ENCODE measurements at places on chromosomes 16 and 17.

DNA sequence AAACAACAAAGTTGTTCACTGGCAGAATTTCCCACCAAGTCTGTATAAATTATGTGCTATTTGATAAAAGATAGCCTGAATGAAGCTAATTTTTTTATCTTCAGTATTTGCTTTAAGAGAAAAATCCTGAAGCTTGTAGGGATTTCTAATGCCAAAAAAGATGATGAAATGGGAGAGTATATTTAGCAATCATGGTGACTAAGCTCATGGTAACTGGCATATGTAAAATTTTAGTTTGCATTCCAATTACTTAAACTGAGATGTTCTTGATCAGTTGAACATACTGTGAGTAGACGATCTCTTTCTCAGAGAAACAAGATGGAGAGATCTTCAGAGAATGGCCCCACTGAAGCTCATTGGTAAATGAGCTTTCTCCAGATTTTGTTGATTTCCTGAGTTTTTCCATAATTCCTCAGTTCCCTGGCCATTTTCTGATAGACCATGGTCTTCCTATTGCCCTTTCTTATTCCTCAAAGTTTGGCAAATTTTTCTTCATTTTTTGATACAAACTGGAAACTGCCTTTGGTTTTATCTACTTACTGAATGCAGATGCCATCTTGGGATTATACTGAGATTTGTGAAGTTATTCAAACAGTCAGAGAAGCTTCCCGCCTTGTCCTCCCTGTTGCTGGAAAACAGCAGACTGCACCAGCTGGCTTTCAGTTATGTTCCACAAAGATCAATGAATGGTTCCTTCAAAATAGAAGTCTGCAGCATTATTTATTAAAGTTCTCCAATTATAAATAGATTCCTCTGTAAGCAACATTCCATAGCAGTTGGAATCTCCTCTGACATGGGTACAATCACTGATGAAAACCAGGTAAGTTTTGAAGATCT is 68.3 kb upstream of the ALOX12 start:
- DNase-seq: peak; percentile 43

- DNase-seq: no peak
These were observed 74.1 kb upstream of the CDH5 start for GRCh38 chr16:66292241-66292935.

DNA sequence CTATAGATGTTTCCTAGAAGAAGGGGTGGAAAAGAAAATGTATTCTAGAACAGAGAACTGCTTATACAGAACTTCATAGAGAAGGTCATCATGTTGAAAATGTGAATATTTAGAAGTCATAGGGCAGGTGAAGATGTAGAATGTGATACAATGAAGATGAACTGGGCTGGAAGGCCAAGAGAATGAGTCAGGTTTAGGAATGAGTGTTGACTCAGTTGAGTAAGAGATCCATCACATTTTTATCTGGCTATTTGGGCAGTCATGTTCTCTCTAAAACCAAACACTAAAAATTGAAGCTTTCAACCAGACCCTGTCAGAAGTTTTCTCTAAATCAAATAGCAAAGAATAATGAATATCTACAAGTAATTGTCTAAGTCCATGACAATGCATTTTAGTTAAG is 660.5 kb downstream of the KCNJ2 start:
- DNase-seq: no peak

- DNase-seq: no peak
These were observed 91.3 kb downstream of the ENGASE start for GRCh38 chr17:79165756-79166473.

DNA sequence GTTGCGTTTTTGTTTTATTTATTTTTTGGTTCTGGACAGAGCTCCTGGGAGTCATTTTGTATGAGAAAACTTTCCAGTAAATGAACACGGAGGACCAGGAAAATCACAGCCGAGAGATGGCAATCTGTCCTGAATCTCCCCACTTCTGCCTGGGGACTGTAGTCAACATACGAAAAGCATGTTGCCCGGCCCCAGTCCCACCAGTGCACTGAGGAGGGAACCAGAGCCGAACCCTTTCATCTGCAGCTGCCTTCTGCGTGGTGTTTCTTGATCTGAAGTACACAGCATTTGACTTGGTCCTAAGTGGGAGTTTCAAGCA is 18.9 kb downstream of the SNX11 start:
- no peak for DNase-seq

- peak; percentile 84 for DNase-seq
These were observed at the start of gene TLCD1 for GRCh38 chr17:28726226-28726626. Gene TLCD1 (minus strand): TSS chr17:28726233. CDS start chr17:28726097, 136 bp downstream.

- no peak for DNase-seq
These were observed 3.0 kb downstream of the PECAM1 start for GRCh38 chr17:64387545-64388171.

GRCh38 chr17:30005709-30006320 is 64.4 kb downstream of the EFCAB5 start:
- no peak for DNase-seq

GRCh38 chr17:70780031-70780430 is 610.7 kb downstream of the KCNJ2 start:
- no peak for DNase-seq

GRCh38 chr16:69108064-69108904 is 2.8 kb downstream of the HAS3 start:
- no peak for DNase-seq

- DNase-seq: peak; percentile 46
These were observed 11.5 kb downstream of the SLC46A1 start for GRCh38 chr17:28394337-28395116.

- peak; percentile 74 for DNase-seq
These were observed 118.0 kb upstream of the ZNF469 start for GRCh38 chr16:88264641-88265285.

DNA sequence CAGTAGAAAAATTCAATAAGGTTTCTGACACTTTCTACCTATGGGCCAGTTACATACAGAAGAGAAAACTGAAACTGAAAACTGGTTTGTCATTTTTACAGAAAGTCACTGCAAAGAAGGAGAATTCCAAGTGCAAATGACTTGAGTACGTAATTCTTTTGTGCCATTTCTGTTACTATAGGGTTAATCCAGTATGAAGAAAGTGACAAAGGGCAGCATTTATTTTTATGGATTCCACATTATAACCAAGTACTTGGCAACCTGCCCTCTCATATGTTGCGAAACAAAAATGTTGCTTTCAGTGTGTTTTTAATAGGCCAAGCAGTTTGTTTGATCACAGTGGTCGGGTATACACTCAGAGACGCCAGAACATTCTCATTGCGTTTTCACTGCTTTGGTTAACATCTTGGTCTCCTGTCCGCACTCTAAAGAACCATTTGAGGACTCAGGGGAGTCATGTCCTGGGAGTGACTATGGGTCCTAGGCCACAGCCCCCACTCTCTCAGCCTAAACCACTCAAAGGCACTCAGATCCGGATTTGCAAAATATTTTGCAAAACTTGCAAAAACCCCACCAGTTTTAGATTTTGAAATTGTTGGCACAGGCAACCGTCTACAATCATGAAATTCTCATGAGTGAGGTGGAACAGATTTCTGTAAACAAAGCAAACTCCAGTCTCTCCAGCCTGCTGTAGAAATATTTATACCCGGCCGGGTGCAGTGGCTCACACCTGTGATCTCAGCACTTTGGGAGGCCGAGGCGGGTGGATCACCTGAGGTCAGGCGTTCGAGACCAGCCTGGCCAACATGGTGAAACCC is 15.4 kb upstream of the HELZ start:
- peak; percentile 45 for DNase-seq

GRCh38 chr16:58515871-58516767 is 802 bp downstream of the SETD6 start:
- no peak for DNase-seq

DNA sequence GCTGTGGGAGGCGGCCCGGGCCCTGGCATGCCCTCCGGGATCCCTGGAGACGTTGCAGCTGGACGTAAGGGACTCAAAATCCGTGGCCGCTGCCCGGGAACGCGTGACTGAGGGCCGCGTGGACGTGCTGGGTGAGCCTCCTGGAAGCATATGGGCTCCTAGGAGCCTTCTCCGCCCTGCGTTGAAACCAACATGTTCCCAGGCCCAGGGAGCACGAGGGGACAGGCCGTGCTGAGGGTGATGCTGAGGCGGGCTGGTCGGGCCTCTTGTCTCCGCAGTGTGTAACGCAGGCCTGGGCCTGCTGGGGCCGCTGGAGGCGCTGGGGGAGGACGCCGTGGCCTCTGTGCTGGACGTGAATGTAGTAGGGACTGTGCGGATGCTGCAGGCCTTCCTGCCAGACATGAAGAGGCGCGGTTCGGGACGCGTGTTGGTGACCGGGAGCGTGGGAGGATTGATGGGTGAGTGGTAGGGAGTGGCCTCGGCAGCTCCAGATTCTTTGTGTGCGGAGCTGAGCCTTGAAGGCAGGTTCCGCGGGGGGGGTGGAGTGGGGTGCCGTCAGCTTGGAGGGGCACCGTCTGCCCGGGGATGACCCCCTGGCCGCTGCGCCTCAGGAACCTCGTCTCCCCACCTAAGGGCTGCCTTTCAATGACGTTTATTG is 567 bp downstream of the HSD17B1 start:
- no peak for DNase-seq

- DNase-seq: no peak
These were observed 348.1 kb downstream of the FOXL1 start for GRCh38 chr16:86926181-86927094.

DNA sequence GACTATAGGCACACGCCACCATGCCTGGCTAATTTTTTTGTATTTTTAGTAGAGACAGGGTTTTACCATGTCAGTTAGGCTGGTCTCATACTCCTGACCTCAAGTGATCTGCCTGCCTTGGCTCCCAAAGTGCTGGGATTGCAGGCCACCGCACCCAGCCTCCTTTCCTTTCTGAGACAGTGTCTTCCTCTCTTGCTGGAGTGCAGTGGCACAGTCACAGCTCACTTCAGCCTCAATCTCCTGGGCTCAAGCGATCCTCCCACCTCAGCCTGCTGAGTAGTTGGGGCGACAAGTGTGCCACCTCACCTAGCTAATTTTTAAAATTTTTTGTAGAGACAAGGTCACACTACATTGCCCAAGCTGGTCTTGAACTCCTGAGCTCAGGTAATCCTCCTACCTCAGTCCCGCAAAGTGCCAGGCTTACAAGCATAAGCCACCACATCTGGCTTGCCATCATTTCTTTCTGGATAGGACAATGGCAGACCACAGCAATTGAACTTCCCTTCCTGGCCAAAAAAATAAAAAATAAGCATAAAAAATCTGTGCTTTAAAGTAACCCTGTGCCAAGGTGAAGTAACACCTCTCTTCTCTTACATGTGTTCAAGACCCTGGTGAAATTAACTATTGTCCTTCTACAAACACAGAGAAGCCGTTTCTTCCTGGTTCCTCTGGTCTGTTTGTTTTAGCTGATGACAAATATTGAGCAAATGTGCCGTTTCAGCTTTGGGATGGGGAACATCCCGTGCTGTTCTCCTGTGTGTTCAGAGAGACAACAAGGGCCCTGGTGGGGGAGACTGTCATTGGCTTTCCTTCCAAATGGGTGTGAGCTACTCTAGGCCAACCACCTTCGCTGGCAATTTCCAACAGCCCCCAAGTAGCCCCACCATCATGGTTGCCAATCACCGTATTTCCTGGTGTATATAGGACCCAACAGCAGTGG is 60.2 kb downstream of the EMP2 start:
- DNase-seq: no peak

GRCh38 chr16:71358464-71358998 is at the start of gene CALB2:
Gene CALB2 (plus strand): TSS chr16:71358723. CDS start chr16:71358793, 70 bp downstream.
- DNase-seq: peak; percentile 85

DNA sequence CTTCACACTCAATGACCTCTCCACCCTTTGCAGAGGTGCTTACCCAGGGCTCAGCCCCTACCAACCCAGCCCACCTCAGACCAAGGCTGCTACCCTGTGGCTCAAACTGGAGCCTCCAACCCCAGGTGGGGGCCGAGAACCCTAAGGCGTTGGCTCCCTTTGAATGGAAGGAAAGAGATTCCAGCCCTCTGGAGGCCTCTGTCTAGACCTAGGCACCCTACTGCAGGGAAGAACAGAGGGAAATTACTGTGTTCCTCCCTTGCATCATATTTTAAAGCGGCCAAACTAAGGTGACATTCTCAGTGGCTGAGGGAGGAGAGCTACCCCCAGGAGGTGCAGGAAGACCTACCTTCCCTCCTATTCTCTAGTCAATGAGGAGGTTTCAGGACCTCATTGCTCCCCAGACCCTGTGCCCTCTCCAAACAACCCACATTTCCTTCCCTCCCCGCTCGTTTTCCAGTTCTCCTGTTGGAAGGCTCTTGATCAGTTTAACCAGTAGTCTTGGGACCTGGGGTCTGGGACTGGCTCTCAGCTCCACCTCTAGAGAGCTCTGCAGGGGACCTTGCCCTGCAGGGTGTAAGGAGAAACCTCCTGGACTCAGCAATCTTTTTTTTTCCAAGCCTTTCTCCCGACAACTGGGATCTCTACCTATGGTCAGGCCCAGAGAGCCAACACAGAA is 5.5 kb upstream of the HOXB8 start:
- no peak for DNase-seq

- DNase-seq: peak; percentile 91
These were observed 23.3 kb upstream of the CDRT4 start for GRCh38 chr17:15490634-15491261.

DNA sequence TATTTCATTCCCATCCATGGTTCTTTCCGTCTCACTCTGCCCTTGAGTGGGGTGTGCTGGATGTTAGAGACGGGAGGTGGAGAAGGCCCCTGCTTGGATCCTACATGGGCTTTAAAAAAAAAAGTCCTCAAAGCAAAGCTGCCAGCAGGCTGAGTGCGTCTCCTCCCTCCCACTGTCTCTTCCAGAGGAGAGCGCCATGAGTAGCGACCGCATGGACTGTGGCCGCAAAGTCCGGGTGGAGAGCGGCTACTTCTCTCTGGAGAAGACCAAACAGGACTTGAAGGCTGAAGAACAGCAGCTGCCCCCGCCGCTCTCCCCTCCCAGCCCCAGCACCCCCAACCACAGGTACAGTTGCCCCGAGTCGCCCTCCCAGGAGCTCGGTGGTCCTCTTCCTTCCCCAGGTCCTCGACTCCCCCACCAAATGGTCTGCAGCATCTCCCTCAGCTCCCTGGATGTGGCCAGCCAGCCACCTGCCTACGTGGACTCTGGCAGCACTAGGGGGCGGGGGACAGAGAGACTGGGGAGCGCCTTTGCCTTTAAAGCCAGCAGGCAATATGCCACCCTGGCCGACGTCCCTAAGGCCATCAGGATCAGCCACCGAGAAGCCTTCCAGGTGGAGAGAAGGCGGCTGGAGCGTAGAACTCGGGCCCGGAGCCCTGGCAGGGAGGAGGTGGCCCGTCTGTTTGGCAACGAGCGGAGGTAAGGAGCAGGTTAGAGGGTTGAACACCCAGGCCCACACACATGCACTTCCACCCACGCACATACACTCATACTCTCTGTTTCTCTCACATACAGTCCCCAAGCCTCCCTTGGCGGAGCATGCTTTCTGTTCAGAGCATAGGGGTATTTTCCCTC is 68.2 kb downstream of the PLD6 start:
- DNase-seq: no peak

DNA sequence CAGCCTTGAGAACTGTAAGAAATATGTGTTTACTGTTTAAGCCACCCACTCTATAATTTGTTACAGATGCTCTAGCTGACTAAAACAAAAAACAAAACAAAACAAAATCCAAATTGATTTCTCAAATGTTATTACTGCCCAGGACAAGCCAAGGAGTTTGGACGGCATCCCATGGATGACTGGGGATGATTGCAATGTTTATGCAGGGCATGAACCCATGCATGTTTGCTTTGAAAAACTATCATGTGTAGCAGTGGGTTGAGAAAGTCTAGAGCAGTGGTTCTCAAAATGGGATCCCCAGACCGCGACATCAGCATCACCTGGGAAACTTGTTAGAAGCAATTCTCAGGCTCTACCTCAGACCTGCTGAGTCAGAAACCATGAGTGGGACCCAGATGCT is 223.2 kb upstream of the PSMD7 start:
- no peak for DNase-seq

All from AG08395 (cell line).